Breast epithelium (tissue), 4 donors: ENCODE measurements at places on chromosomes 12 and 14.

- no peaks in the 10 kb centered on the region for H3K4me1 ChIP-seq
- H3K27ac ChIP-seq, result peak within 1 kb of the TSS; percentile 73
- peak within 1 kb of the TSS; percentile 73 for H3K4me3 ChIP-seq
- H3K36me3 ChIP-seq, result no peaks in the 10 kb centered on the region
These were observed at the start of gene PITPNM2 for GRCh38 chr12:123150744-123151456. Gene PITPNM2, minus strand, starts transcription at chr12:123151090. Its CDS starts 116,500 bp downstream, at chr12:123034590.

- H3K4me1 ChIP-seq, result no peaks in the 10 kb centered on the region
- no peak overlapping the region for H3K4me3 ChIP-seq
- H3K27ac ChIP-seq, result no peak overlapping the region
- no peaks in the 10 kb centered on the region for H3K27me3 ChIP-seq
- DNase-seq, result no peak
These were observed 14.4 kb downstream of the CHFR start for GRCh38 chr12:132872975-132873421.

DNA sequence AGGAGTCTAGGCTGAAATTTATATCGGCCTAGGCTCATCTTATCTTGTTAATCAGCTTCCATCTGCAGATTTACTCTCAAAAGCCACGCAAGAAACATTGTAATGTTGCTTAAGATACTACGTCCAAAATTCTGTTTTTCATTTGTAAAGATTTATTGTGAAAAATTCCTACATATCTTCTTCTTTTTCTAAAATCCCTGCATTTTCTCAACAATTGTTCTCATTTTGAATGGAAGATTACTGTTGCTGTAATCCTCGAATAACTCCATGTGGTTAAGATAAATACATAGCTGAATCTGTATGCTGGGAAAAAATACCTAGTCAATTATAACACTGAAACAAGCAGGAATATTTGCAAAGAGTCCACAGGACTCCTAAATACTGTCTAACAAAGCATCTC is 15.6 kb downstream of the INSM2 start:
- DNase-seq, result no peak
- no peak overlapping the region for H3K4me3 ChIP-seq

GRCh38 chr14:32403688-32404087 is 74.6 kb downstream of the AKAP6 start:
- H3K27ac ChIP-seq, result no peak overlapping the region
- H3K4me3 ChIP-seq, result no peak overlapping the region
- no peaks in the 10 kb centered on the region for H3K36me3 ChIP-seq
- H3K27me3 ChIP-seq, result no peaks in the 10 kb centered on the region
- DNase-seq, result no peak
- no peaks in the 10 kb centered on the region for H3K4me1 ChIP-seq

DNA sequence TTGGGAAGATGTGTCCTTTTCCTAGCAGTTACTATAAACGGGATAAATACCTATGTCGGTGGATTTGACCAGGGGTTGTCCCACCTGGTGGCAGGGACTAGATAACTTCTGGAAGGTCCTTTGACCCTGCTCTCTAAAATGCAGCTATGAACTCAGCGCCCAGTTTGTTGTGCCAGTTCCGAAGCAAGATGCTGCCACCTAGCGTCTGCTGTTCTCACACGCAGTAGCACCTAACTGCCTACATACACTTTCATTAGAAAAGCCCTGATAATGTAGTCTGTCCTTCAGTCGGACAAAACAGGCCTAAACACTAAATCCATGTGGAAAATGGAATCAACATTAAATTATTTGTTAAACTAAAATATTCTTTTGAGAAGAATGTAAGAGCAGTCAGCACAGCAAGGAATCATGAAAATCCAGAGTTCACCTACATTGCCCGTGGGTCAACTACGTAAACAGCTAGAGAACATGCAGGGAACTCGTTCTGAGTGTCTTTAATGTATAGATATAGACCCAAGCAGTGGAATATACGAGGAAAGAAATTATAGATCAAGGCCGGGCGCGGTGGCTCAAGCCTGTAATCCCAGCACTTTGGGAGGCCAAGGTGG is 51.1 kb upstream of the CRACR2A start:
- H3K27me3 ChIP-seq, result no peaks in the 10 kb centered on the region
- H3K36me3 ChIP-seq, result no peaks in the 10 kb centered on the region
- no peak overlapping the region for H3K4me3 ChIP-seq
- H3K4me1 ChIP-seq, result no peaks in the 10 kb centered on the region
- DNase-seq, result peak; percentile 57
- H3K27ac ChIP-seq, result no peak overlapping the region
